ENCODE measurements at places on chromosomes 7 and 10.

DNA sequence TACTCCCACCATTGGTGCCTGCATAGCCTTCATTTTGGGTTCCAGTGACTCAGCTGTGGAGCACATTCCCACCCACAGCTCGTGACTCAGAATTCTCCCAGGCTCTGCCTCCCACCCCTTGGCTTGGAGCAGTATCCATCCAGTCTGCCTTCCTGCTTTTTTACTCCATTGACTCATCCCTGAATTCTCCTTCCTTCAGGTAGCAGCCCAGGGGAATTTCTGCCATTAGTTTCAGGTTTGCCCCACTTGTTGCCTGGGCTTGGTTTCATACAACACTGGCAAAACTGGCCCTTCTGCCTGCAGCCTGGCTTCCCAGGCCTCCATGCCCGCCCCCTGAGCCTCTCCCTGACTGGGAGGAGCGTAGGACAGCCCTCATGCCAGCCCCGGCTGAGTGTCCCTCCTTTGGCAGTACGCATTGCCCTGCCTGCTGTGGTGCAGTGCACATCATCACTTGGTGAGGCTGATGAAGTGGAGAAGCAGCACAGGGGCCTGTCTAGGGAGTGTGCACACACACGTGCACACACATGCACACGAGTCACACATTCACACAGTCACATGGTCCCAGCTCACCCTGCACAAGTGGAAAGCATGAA lies 55.0 kb downstream of the SNX10 start:
- DNase-seq = no peak

DNA sequence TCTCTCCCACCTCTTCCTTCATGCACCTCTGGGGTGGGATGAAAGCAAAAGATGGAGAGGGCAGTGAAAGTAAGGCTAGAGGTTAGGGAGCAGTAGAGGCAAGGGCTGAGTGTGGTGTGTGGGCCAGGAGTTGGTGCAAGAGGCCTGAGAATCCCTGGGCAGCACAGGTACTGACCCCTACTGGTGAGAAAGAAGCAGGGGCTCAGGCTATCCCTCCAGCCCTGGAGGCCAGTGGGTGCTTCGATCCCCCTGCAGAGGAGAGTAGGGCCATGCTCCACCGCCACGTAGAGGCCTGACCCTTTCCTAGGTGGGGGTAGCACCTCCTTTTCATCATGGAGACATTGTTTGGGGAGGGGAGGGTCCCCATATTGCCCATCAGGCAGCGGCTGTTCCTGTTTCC lies 9.8 kb downstream of the CDHR1 start:
- no peak for DNase-seq

- DNase-seq = peak; percentile 21
Observed at GRCh38 chr7:26293569-26294308, 2.1 kb downstream of the SNX10 start.

- DNase-seq = peak; percentile 33
Observed at GRCh38 chr10:110357252-110357780, 52.6 kb upstream of the SMNDC1 start.

- DNase-seq = no peak
Observed at GRCh38 chr7:43130347-43130746, 17.9 kb downstream of the HECW1 start.

- no peak for DNase-seq
Observed at GRCh38 chr10:68812420-68812819, 14.9 kb upstream of the STOX1 start.

DNA sequence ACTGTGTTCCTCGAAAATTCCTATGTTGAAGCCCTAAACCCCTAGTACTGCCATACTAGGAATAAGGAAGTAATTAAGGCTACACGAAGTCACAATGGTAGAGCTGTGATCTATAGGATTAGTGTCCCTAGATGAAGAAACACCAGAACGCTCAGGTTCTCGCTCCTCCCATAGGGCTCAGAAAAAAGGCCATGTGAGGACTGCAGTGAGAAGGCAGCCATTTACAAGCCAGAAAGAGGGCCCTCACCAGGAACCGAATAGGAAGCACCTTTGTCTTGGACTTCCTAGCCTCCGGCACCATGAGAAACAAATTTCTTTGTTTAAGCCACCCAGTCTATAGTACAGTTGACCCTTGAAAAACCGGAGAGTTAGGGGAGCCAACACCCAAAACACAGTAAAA lies 46.2 kb downstream of the CACUL1 start:
- no peak for DNase-seq

GRCh38 chr7:131400681-131401176 lies 73.1 kb downstream of the MKLN1 start:
- no peak for DNase-seq

GRCh38 chr10:71664585-71664984 lies 55.0 kb downstream of the C10orf105 start:
- no peak for DNase-seq

DNA sequence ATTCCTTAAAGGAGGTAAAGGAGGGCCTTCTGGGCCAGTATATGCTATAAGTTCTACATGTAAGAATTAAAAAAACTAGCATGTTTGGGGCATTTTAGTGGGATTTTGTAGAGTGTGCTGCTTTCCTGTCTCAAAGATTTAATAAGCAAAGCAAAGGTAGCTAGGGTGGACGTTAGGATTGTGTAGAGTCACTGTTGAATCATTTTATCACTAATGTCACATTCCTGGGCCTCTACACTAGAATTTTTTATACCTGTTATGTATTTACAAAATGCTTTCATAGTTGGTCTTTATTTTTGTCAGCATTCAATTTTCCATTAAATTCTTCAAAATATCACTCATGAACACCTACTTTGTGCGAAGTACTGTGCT lies 139.4 kb upstream of the PHYHIPL start:
- no peak for DNase-seq

DNA sequence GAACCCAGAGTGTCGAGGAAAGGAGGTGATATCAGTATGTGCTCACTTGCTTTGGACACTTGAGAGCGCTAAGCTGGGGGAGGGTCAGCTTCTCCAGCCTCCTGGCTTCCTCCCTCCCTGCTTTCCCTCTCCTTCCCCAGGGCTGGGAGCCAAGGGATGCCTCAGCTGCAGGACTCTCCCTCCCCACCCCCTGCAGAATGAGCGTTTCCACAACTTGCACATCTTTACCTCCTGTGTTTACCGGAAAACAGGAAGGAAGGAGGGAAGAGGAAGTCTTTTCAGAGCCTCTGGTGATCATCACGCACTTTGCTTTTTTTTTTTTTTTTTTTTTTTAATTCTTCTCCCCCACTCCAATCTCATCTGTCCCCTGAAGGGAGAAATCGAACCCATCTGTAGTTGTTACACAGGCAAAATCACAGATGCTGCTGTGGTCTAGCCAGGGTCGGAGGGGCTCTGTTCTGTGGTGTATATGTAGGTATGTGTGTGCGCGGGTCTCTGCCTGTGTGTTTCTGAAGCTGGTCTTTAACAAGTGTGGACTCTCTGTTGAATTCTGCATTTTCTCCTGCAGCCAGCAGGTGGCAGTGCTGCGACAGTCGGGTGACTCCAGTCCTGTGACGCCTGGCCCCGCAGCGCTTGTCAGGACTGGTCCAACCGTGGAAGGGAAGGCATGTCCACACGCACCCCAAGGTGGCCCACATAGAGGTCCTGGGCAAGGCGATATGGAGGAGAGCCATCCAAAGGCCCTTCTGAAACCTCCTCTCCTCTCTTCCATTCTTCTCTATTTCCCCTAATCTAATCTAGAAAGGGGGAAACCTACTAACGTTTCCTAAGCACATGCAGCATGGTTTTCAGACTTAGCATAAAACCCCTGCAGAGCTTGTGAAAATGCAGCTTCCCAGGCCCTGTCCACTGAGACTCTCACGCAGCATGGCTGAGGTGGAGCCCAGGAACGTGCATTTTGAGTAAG lies 257.6 kb downstream of the PLXNA4 start:
- peak; percentile 61 for DNase-seq

GRCh38 chr10:34172936-34173533 lies 642.1 kb downstream of the PARD3 start:
- no peak for DNase-seq

DNA sequence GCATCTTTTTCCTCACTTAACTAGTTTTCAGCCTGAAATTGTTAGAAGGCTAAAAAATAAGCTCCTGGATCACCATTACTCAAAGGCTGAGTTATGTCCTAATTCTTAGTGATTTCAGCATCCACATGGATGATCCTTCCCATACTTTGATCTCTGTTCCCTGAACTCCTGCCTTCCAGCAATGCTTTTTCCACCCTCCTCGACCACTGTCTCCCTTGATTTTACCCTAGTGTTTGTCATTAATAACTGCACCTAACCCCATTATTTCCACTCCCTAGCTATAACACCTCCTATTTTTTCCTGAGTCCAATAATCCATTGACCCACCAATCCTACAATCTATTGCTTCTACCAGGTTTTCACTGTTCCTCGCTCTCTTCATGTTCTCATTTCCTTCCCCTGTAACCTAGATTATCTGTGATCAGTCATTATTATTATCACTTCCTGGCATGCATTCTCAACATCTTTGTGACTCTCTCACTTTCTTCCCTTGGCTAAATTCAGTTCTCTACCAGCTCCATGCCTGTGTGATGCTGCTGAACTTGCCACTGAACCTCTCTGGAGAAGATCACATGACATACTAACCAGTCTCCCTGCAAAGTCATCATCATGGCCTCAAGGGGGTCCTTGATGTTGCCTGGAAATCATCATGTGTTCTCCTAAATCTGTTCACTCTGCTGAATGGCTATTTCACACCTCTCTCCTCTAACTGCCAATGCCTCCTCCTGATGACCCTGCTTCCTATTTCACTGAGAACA lies 6.5 kb upstream of the CALU start:
- no peak for DNase-seq

DNA sequence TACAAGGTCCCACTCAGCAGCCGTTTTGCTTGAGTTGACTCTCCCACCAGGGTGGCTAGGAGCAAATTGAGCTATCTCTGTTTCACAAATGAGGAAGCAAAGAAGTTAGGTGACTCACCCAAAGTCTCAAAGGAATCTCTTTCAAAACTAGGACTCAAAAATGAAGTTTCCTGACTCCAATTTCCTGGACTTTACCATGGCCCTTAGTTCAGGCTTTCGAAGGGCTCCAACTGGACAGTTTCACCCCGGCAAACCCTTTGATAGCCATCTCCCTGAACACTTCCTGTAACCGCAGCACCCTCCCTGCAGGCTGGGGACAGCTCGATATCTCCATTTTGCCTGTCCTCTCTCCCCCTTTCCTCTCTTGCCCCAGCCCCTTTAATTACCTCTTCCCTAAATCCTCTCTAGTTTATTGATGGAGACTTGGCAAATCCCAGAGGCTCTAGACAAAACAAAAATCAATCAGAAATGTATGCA lies 4.7 kb upstream of the AFAP1L2 start:
- no peak for DNase-seq

DNA sequence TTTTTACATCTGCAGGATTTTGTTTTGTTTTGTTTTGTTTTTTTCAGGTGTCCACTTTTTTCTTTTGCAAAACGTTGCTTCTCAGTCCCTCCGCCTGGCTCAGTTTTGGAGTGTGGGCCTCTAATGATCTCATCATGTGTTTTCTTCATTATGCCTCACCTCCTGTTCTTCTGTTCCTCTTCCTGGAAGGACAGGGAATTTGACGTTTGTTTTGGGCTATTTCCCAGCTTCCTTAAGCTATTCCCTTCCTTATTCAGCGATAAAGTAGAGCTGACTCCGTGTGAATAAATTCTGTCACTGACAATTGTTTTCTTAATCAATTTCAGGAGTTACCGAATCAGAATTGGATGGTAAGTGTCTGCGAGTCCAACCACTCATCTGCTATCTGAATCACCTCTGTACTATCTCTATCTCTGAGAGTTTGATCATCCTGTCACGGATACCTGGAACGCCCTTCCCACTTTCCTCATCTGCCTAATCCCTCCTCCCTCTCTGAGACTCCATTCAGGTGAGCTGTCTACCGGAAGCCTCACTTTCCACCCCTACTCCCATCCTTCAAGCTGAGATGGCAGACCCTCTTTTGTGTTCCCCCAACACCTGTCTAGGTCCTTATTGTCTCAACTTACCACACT lies 218.4 kb downstream of the GATA3 start:
- no peak for DNase-seq

- no peak for DNase-seq
Observed at GRCh38 chr7:53675835-53676234, 640.4 kb downstream of the POM121L12 start.
